ENCODE measurements at places on chromosomes 5 and 9.

GRCh38 chr9:83588256-83588655, 34.7 kb upstream of the IDNK start:
- DNase-seq = no peak

GRCh38 chr5:141765896-141766551, 84.0 kb upstream of the ARAP3 start:
- DNase-seq = no peak

- no peak for DNase-seq
These were observed 13.8 kb downstream of the FOXE1 start for GRCh38 chr9:97866848-97867247.

DNA sequence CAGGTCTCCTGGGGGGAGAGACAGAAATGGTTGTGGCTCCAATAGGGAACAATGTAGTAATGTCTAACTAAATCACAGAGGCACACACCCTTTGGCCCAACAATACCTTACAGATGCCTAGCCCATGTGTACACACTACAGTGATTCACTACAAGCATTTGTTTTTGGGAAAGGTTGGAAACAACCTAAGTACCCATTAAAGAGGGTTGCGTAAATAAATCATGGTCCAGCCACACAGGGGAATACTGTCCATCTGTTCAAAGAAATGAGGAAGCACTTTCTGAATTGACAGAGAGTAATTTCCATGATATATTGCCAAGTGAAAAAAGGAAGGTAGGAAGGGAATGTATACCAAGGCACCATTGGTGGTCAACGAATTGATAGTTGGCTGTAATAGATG, 22.0 kb upstream of the GTF3C5 start:
- DNase-seq = no peak

DNA sequence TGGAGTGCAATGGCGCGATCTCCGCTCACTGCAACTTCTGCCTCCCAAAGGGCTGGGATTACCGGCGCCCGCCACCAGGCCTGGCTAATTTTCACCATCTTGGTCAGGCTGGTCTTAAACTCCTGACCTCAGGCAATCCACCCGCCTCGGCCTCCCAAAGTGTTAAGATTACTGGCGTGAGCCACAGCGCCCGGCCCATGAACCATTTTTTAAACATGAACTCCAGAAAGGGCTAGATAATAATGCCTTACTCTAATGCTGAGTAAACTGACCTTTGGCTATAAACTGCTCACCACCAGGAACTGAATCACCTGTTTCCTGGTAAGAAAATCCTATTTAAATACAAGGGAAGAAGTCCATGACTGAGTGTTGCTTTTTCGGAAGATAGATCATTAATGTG, 23.2 kb upstream of the DAB2 start:
- DNase-seq = peak; percentile 22

- DNase-seq = peak; percentile 90
These were observed 197.0 kb downstream of the TRPM3 start for GRCh38 chr9:70924380-70924779.

DNA sequence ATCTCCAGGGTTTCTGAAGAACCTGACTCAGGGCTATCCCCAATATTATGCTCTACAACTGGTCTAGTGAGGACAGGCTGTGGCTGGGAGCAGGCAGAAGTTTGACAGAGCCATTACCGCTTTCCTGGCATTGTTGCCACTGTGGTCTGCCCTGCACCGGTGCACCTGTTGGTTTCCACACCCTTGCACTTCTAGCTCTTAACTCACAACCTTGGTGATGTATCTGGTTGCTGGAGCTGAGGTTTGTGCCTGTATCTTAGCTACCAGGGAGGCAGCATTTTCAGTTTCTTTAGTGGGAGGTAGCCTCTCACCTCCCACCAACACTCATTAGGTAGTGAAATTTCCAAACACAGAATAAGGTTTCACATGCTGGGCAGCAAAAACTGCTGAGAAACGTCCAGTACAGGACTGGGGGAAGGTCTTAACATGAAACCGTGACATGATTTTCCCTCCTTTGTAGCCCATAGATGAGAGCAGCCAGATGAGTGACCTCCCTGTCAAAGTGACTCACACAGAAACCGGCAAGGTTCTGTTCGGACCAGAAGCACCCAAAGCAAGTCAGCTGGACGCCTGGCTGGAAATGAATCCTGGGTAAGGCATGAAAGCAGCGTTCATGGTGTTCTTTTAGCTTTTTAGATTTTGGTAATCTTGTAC, 57.7 kb downstream of the SMARCA2 start:
- no peak for DNase-seq

DNA sequence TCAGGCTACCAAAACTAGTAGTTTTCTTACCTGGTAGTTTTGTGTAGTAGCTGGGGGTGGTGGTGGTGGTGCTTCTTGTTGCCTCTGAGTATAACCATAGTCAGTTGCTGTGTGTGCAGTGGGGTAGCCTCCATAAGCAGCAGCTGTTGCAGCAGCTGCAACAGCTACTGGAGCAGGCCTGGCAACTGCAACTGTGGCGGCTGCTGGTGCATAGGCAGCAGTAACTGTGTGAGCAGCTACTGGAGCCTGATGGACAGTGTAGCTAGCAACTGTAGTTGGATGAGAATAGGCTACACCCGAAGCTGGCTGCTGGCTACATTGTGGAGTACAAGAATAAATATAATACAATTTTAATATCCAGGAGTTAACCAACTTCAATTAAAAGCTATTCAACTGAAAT, 24.7 kb downstream of the ZFR start:
- no peak for DNase-seq

Data from astrocyte of the spinal cord (primary cell).